Fibroblast of skin of right biceps (primary cell): ENCODE measurements at places on chromosomes 4 and X.
A peak's percentile ranks its signal among the peaks of the same experiment; 100 is the strongest.

DNA sequence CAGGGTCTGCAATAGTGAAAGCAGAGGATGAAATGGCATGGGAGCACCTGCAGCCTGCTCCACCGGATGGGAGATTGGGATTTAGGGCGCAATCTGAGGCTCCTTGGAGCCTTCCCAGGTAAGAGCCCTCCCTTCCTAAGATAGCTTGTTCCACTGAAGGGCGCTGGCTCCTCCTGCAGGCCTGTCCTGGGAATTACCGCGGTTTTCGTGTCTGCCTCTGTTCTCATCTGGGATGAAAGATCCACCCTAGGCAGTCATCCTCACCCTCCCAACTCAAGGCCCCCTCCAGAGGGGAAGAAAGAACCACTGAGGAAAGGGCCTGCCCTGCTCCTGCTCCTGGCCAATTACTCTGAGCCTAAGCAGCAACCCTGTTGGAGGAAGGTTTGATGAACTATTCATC lies 547.5 kb downstream of the SMARCA1 start:
- DNase-seq, result peak; percentile 11

GRCh38 chr4:98838977-98839618 lies 89.8 kb downstream of the EIF4E start:
- DNase-seq, result peak; percentile 31

GRCh38 chr4:61786211-61786610 lies 586.1 kb downstream of the ADGRL3 start:
- no peak for DNase-seq

- DNase-seq, result peak; percentile 46
These were observed 394.7 kb downstream of the PDGFC start for GRCh38 chr4:156576946-156577345.

DNA sequence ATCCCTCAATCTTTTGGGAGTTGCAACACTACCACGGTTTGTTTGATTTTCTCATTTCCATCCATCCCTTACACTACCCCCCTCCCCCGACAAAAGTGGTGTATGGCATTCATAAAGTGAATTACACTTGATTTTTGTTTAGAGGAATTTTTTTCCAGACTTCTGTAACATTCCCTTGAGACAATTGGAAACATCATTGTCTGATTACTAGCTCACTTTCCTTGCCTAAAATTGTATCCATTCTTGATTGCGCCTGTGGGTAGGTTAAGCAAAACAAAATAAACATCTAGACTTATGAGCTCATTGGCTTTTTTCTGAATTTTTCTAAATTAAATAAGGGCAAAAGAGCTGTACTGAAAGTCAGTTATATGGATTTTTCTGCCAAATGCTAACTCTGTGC lies 3.5 kb downstream of the GPC3 start:
- no peak for DNase-seq

GRCh38 chr4:1171311-1172227 lies 814 bp downstream of the SPON2 start:
- no peak for DNase-seq

DNA sequence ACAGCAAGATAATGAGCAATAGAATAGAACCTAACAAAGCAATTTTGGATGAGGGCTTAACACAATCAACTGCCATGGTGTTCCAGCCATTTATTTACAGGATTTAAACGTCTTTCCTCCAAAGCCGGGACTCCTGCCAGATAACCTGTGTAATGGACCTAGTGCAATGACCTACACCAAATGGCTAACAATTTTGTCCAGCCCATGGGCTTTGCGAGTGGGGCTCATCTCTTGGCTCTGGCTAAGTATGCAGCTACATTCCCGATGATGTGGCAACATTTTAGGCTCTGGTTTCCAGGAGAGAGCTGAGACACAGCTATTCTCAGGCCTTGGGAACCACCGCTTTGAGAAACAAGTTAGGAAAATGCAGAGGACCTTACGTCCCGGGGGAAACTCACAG lies 822.3 kb upstream of the FTHL17 start:
- DNase-seq, result no peak

DNA sequence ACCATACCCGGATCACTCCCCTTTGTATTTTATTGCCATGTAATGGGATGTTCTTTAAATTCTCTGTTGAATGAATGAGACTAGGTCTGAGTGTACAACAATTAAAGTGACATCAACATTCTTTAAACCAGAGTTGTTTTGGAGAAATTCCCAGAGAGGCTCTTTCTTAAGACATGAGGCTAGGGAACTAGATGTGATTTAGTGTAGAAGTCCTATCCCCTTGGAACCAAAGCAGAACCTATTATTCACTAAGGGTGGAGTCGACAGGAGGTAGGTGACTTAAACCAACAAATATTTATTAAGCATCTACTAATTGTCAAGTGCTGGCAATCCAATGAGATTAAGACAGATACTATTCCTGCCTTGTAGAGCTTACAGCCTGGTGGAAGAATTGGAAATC lies 1.7 kb downstream of the EIF1AX start:
- peak; percentile 65 for DNase-seq

- DNase-seq, result no peak
These were observed 11.2 kb upstream of the MED14 start for GRCh38 chrX:40746521-40746920.

GRCh38 chr4:136113921-136114320 lies 1418.4 kb downstream of the PCDH18 start:
- no peak for DNase-seq

GRCh38 chr4:149823769-149824221 lies 8.2 kb upstream of the IQCM start:
- peak; percentile 88 for DNase-seq

DNA sequence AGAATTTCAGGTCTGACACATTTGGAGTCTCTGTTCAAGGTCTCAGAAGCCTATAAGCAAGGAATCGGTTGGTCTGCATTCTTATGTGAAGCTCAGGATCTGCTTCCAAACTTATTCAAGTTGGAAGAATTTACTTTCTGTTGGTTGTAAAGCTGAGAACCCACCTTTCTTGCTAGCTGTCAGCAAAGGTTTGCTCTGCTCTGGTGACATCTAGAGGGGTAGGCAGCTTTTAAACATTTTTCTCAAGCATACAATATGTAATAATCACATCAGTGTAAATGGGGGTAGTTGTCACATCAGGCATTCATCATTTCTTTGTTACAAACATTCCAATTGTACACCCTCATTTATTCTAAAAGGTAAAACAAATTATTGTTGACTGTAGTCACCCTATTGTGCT lies 935.2 kb downstream of the TRAM1L1 start:
- no peak for DNase-seq

GRCh38 chr4:80097400-80098177 lies 24.6 kb upstream of the ANTXR2 start:
- DNase-seq, result peak; percentile 88

DNA sequence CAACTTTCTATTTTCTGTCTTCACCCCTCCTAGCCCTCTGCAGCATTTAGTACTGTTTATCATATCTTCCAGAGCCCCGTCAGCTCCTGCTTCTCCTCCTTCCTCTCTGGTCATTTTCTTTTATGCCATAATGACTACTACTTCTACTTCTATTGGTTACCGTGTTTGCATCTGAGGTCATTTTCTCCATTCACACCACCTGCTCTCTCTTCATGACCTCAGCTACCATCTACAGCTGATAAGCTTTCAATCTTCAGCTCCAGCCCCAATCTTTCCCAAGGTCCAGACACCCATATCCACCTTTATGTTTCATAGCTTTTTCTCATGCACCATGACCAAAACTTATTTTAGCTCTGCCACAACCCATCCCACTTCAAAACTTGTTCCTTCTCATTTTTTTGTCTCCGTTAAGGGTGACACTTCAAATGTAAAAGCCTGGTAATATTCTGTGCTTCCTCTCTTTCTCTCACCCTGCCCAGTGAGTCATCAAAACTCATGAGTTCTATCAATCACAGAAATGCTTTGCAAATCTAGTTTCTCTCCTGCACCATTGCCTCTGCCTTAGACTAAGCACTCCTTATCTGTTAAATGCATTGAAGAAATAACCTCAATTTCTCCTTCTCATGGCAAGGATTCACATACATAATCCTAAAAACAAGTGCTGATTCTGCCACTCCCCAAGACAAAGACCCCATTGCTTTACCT lies 71.3 kb upstream of the IQCM start:
- DNase-seq, result peak; percentile 43

DNA sequence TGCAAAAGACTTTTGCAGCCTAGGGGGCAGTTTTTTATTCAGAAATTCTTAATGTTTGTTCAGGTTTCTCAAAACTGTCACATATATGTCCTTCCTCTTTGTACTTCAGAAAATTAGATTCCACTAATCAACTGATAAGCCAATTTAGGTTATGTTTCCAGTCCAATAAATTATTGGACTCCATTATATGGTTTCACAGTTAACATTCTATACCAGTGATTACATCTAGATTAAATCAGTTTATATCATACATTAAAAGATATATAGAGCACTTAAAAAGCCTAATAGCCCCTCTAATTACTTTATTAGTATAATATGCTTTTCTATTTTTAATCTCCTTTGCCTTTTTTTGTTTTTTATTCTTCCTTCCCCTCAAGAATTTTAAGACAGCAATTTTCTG lies 434.1 kb downstream of the INPP4B start:
- DNase-seq, result no peak

DNA sequence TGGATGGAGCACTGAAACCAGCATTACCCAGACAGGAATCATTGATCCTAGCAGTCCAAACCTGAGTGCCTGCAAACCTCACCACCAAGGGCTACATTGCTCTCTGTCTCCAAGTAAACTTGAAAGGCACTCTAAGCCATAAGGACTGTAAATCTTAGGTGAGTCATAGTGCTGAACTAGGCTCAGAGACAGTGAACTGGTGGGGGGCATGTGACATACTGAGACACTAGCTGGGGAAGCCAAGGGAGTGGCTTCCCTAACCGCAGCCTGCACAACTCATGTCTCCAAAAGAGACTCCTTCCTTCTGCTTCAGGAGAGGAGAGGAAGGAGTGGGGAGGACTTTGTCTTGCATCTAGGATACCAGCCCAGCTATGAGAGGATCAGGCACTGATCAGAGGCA lies 235.5 kb upstream of the ACTRT1 start:
- peak; percentile 0 for DNase-seq

DNA sequence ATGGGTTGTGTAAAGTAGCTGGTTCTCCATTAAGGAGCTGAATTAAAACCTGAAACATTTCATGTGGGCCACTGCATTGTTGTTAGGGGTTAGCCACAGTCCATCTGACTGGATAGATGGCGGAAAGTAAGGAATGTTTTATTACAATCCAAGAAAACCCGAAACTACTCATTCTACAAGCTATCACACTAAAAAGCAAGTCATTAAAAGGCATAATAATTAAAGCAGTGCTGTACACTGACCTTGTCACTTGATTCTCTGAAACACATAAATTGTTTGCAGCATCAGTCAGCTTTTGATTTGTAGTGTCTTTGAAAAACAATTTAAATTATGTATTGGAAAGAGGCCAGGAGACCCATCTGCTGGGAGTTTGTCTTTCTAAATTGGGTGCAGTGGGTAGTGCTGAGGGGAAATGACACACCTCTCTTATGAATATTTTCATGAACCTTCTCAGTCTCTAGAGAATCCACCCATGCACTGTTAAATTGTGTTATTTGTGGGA lies 75.7 kb upstream of the ANK2 start:
- peak; percentile 20 for DNase-seq

- no peak for DNase-seq
These were observed 24.3 kb downstream of the PLK4 start for GRCh38 chr4:127905029-127905428.

DNA sequence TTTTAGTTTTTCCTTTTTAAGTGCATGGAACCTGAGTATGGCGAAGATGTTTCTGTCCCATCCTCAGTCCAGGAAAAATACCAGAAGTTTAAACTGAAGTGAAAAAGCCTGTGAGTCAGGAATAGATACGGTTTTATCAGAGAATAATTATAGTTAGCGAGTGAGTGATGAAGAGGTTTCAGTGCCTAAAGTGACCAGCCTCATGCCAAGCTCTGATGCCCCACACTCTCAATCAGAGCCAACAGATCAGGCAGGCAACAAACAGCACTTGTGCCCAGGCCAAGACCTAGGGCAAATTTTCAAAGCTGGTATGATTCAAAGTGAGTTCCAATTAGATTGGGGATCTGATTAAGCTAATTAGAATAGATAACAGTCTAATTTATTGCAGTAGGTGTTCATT lies 212.8 kb upstream of the NRK start:
- no peak for DNase-seq

GRCh38 chrX:121221322-121221977 lies 174.0 kb downstream of the GLUD2 start:
- no peak for DNase-seq

- DNase-seq, result peak; percentile 32
These were observed 210.7 kb downstream of the PDGFRA start for GRCh38 chr4:54439831-54440243.

GRCh38 chrX:43505769-43506168 lies 150.3 kb upstream of the MAOA start:
- DNase-seq, result no peak

DNA sequence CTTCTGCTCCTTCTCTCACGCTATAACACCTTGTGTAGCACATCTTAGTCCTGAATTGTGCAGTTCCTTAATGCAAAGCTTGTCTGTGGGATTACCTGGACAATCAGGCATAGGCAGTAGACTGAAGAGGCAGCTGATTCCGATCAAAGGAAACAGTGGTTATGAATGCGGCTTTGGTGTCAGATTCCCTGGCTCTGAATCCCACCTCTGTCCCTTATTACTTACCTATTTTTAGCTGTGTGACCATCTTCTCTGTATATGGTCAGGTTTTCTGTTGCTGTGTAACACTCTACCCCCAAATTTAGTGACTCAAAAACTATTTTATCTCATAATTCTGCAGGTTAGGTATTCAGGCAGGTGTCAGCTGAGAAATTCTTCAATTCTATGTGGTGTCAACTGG lies 3.2 kb downstream of the ZBTB49 start:
- no peak for DNase-seq
